Bronchial epithelial cell (primary cell): ENCODE measurements at places on chromosomes 5 and 9.
A peak's percentile ranks its signal among the peaks of the same experiment; 100 is the strongest.

DNA sequence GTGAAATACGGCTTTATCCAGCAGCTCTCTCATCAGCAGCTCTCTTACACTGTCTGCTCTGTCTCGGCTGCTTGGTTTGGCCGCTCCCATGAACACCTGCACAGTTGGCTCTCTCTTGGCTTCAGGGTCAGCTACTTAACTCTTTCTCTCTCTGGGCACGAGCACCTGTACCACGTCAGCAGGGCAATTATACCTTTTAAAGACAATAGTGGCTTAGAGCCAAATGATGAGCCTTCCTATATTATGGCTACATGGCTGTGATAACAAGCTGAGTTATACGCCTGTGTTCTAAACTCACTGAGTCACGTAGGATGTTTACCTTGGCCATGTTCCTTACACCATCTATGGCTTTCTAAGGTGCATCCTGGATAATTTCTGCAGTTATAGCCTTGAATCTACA, 69.2 kb upstream of the CTNND2 start:
- DNase-seq = peak; percentile 61

DNA sequence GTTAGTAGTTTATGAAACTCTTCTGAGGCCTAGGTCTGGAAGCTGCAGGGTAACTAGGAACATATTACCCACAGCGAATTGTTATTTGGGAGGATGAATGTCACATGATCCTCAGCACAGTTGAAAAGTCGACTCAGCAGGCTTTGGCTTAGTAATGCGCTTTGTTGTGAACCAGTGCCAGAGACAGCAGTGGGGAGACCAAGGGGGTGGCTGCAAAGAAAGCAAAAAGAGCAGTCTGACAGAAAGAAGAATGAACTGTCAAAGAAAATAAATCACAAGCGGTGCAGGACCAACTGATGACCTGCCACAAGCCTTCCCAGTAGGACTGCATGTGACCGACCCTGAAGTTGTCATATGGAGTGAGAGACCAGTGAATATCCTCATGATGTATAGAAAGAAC, 170.0 kb downstream of the CCDC171 start:
- no peak for DNase-seq

DNA sequence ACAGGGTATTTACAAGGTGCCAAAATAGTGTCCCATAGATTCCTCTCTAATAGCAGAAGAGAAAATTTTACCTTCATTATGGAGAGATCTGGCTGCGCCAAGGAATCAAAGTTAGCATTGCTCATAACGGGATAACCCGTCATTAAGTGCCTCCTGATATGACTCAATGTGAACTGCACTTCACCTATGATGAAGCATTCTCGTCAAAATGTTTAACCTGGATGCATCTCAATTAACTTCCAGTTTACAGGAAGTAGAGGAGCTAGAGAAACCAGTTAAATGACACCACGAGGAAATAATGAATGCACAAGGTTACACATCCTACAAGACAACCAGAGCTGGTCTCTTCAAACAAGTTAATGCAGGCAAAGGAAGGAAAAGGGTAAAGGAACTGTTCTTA, 17.2 kb downstream of the FBXW11 start:
- peak; percentile 99 for DNase-seq

DNA sequence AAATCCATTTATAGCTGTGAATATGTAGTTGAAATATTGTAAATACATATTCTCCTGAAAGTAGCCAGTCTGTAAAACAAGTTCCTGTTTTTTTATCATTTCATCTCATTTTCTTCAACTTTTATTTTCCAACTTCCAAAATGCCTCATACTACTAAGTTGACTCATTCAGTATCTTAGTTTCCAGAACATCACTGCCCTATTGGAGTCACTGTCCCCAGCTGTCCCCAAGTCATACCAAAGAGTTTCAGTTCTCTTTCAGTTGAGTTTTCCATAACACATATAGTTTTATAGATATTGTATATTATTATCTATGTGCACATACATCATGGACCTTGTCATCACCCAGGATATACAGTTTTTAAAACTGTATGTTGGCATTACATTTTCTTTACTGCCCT, 261.7 kb downstream of the CDH12 start:
- no peak for DNase-seq

GRCh38 chr5:113800686-113801085, 287.2 kb downstream of the YTHDC2 start:
- no peak for DNase-seq

DNA sequence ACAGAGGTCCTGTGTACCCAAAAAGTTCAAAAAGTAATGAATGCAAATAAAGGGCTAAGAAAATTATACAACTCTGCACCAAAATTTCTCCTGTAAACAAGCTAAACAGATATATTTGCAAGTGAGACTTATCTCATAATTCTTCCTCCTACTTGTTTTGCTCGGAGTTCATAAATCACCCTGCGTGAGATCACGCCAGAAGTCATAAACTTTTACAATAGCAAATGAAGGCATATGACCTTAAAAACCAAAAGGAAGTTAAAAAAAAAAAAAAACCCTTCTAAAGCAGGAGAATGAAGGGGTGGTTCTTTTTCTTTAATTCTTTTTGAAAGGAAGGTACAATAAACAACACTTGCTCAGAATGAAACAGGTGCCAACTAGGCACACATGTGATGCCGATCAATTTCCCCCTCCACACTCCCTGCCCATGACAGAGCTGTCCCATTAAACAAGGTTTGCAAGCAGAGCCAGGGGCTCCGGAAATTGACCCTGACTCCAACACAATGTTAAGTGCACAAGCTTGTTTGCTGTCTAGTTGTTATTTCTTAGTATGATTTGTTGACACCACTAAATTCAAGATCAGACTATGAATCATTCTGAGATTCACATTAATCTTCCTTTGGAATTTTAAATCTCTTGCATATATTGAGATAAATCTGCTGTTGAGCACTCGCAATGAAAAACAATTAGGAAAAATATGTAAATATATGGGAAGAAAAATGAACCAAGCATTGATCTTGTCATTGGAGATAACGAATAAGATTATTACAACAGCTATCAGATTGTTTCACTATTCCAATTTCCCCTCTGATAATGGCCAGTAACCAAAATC, 46.3 kb downstream of the DROSHA start:
- DNase-seq = no peak

DNA sequence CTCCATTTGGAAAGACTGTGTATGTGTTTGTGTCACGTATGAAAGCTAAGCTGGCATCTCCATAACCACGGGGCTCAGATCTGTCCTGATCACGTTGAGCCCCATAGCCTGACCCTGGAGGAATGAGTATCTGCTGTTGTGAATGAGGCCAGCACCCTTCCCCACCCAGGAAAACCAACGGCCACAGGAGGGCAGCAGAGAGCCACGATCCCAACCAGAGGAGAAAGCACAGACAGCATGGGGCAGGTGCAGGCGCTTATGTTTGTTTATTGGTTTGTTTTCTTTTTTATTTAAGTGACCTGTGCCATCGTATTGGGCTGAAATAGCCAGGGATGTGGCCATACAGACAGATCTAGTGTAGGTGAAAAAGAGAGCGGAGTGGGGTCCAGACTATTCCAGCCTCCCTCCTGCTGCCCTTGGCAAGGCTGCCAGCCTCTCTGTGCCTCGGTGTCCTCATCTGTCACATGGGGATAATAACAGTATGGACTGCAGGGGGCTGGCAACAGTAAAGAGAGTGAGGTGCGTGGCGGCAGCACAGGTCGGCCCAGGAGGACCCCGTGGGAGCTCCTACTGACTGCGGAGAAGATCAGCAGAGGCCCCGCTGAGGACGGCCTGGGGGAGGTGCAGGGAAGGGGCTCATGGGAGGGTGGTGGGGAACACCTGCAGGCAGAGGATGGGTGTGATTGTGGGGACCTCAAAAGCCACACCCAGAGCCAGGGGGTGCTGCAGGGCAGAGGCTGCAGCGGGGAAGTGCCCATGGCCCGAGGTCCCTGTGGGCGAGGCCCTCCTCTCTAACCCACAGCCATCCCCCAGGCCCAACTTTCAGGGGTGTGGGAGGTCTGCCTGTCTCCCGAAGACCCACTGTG, 12.1 kb downstream of the OR2V2 start:
- DNase-seq = peak; percentile 64

DNA sequence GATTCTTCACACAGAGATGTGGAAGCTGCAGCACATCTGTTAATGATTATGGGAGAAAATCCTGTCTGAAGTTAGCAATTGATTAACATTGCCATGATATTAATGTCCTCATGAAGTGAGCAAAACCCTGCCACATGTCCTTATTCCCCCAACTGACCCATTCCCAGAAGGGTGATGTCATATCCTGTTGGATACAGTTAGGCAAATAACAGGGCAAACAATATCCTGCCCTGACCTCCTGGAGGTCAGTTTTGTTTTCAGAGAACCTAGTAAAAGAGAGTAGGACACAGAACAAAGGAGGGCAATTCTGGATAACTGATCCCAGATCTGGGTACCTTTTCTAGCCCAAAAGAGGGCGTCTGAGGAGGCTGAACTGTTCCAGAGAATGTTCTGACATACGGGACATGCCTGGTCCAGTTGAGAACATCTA, 11.0 kb downstream of the ABLIM3 start:
- peak; percentile 27 for DNase-seq

DNA sequence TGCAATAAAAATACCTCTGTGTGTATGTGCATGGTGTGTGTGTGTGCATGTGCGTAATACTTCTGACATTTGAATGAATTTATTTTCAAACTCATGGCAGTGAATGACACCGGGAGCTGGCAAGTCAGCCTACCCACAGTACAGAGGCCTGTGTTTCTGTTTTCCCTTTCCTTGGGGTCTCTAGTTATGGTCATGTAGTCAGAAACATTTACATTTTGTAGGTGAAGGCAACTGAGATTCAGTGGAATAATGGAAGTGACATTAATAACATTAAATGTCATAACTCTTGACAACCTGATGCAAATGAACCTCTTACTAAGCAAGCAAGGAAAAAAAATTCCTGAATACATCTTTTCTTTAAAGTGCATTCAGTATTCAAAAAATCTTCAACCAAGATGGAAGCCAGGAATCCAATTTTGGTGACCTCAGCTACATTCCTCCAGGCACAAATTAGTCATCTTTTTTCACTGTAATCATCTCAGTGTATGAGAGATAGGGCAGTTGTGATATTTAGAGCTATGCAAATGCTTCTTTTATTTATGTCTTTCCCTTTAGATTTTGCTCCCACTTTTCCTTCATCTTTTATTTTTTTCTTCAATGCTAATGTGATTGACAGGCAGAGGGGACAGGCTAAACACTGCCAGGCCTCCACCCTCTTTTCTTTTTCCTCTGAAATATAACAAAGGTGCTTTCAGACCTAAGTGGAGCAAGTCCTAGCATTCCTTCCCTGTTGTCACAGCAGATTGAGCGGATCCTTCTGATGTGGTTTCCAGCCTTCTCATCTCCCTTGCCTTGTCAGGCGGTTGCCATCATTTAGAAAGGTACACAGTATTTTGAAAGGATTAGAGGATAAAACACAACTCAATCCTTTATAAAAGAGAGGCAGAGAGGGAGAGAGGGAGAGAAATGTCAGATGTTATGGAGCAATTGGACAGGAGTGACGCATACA, 569.8 kb upstream of the ADAMTS16 start:
- DNase-seq = peak; percentile 40
